ENCODE measurements at places on chromosomes 1 and 21.

DNA sequence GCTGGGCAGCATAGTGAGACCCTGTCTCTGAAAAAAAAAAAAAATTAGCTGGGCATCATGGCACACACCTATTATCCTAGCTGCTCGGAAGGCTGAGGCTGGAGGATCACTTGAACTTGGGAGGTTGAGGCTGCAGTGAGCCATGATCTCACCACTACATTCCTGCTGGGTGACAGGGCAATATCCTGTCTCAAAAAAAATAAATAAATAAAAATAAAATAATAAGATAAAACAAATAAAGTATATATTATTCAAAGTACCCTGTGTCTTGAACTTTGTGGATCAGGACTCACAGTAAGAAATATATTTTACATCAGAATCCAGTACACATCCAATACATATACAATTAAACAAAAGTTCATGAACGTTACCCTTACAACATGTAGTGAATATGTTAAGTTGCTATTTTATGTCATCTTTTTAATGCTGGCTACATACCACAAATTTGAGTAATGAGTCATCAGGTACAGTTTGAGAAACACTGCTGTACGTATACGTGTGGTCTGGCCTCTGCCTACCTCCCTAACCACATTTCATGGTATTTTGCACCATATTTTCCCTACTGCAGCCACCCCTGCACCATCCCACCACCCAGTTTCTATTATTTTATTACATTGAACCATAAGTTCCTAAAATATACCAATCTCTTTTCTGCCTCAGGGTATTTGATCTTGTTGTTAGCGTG is 4.4 kb downstream of the NME7 start:
- no peak for DNase-seq

- no peak for DNase-seq
Observed at GRCh38 chr1:13492711-13493110, 21.1 kb downstream of the LRRC38 start.

GRCh38 chr1:32063261-32063681 is 9.5 kb upstream of the TMEM39B start:
- DNase-seq: no peak

DNA sequence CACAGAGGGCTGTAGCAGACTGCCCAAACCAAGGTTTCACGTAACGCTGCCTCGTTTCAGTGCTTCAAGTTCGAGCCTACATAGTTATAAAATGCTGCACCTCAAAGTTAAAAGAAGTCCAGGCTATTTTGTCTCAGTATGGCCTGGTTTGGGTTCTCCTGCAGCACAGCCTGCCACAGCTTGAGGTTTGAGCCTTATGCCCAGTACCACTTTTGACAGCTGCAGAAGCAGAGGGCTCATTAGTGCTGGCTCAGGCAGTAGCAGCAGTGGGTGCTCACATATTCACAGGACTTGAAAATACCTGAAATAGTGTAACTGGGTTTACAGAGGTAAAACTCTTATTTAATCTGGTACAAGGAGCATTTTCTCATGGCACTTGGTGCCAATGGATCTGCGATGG is 15.3 kb downstream of the SPATA46 start:
- DNase-seq: no peak

DNA sequence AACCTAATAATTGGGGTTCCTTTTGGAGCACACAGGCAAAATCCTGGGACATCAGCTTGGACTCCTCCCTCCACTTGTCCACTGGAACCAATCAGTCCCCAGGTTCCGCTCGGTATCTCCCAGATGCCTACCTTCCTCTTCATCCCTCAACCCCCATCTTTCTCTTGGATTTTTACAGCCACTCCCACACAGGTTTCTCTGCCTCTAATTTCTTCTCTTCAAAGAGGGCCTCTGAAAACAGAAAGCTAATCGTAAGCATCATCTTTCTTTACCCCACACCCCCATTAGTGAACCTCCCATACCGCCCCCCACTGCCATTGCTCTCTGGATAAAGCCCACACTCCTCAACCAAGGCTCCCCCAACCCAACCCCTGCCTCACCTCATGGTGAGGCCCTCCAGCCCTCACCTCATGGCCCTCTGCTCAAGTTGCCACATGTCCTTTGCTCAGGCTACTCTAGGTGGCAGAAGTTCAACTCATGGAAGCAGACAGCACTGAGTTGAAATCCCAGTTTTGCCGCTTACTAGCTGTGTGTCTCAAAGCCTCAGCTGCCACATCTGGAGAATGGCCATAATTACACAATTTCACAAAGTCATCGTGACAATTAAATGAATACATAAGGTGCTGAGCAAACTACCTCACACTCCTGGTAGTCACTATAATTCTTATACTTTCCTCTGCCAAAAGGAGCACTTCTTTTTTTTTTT is 18.1 kb upstream of the WASF2 start:
- DNase-seq: no peak

- no peak for DNase-seq
Observed at GRCh38 chr1:169867012-169867675, 26.6 kb downstream of the SCYL3 start.

DNA sequence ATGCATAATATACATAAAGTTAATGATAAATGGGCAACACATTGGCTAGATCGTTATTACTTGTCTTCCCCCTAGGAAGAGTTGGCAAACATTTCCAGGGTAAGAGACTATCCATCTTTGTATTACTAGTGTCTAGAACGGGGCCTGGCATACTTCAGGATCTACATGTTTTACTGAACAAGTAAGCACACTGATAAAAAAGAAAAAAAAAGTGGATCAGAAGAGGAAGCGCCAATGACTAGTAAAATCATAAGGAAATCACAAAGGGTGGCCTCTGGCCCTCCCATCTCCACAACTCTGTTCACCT is 482 bp downstream of the TM2D1 start:
- DNase-seq: no peak

DNA sequence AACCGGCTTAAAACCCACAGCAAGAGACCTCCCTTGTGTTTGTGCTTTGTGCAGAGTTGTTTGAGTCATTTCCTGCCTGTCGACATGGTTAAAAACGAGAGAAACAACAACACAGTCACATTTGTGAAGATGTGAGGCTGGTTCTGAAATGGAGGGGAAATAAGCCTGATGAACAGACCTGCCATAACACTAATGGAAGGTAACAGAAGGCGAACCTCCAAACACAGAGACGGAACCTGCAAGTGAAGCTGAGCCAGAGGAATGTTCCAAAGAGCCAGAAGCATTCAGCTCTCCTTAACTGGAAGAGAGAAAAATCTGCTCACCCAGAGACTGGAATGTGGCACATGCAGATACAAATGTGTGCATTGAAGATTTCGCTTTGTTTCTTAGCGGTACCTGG is 53.2 kb upstream of the RAVER2 start:
- DNase-seq: no peak

All from activated T-cell treated with anti-CD3 and anti-CD28 coated beads for 24 hours (primary cell).